ENCODE measurements at places on chromosomes 2 and 18.

- no peak for DNase-seq
These were observed 308.7 kb downstream of the CBLN2 start for GRCh38 chr18:72235422-72235821.

DNA sequence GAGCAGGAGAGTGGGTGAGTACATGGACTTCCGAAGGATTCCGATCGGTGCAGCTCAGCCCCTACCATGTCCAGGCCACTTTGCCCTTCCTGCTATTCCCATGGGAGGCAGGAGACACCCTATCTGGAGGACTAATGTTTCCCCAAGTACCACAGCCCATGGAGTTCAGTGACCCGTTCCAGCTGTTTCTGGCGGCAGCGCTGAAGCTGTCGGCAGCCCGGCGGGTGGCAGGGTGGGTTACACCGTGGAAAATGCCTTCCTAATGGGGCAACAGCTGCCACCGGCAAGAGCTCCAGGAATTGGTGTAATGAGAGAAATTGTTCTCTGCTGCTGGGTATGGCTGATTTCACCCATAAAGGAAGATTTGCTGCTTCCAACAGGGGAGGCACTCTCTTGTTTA, 98.3 kb downstream of the MYCN start:
- no peak for DNase-seq

GRCh38 chr2:225649274-225649673, 249.8 kb downstream of the NYAP2 start:
- DNase-seq, result no peak

DNA sequence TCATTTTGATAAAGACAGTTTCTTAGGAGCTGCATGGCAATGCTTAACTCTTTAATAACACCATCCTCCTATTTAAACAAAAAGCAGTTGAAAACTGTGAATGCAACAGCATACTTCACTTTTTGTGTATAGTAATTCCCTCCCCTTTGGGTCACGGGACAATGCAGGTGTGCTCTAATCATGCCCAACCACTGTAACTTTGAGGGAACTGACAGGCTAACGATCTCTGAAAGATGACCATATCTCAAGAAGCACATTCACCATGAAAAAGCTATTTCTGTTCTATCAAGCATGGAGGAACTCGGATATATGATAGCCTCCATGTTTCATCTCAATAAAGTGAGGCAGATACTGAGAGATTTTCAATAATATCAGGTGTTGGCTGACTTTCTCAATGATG, 81.1 kb upstream of the CD226 start:
- DNase-seq, result no peak

DNA sequence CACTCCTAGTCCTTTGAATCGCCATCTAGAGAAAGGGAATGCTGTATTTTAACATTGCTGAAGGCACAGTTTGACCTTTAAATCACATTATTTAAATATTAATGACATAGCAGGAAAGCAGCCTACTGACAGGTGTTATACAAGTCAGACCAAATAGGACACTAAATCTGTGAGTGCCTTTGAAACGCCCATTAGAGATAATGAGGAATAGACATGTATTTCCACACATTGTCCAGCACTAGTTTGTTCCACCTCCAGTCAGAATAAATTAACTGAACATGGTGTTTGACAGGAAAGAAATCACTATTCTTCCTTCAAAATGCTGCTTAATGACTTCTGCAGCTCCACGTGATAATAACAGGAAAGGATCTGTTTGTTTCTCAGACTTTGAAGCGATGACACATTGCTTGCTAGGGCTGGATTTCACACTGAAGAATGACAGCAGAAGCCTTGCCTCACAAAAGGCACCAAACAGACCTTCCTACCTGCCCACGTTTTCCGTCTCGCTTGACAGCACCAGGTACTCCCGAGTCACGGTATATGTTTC, 90.5 kb upstream of the DDX18 start:
- no peak for DNase-seq

DNA sequence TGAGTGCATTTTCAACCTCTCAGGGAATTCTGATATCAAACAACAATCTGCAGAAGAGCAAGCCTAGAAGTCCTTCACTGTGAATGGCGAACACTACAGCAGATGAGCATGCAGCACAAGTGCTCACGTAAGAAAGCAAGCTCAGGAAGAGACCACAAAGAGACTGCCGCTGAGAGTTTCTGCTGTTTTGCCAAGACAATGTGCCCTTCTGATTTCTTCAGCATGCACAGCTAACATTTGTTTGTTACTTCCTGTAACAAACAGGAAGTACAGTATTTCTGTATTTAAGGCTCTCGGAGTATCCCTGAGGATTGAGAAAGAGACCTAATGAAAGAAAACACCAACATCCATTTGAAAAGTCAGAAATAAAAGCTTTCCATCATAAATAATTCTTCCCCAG, 45.9 kb downstream of the MBOAT2 start:
- DNase-seq, result no peak

DNA sequence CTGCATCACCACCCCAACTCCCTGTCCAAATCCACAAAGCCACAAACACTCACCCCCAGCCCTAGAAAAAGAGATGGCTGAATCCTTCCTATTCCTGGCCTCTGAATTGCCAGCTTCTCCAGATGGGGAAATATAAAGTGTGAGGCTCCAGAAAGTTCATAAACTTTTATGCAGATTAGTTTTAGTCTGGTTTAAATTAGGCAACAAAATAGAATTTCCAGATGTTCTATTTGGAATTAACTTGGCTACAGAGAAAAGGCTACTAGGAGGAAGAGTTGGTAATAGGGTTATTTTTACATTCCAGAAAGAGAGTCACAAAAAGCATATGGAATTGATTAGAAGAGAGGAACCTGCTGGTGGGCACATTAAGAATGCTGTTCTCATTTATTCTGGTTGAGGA, 56.0 kb downstream of the EN1 start:
- no peak for DNase-seq

- DNase-seq, result no peak
These were observed 1.0 kb upstream of the B3GNT7 start for GRCh38 chr2:231394211-231395141.

GRCh38 chr18:78804206-78805030, 175.2 kb upstream of the SALL3 start:
- no peak for DNase-seq

GRCh38 chr18:25533218-25533617, 181.3 kb upstream of the ZNF521 start:
- DNase-seq, result no peak

DNA sequence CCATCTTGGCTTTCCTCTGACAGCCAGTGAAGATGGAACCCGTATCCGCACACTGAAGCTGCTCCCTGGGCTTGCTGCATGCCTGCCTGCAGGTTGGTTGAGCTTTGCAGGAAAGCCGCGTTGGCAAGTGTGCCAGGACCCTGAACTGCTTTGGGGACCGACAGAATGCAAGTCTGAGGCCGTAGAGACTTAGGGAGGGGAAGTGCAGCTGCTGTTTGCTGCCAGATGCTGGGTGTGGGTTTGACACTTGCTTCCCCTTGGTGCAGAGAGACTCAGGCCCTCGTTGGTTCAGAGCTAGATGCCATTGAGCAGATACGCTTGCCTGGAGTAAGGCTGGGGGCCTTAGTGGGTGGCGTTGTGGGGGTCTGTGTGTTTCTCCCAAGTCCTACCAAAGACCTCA, 13.1 kb upstream of the PHLPP1 start:
- no peak for DNase-seq

DNA sequence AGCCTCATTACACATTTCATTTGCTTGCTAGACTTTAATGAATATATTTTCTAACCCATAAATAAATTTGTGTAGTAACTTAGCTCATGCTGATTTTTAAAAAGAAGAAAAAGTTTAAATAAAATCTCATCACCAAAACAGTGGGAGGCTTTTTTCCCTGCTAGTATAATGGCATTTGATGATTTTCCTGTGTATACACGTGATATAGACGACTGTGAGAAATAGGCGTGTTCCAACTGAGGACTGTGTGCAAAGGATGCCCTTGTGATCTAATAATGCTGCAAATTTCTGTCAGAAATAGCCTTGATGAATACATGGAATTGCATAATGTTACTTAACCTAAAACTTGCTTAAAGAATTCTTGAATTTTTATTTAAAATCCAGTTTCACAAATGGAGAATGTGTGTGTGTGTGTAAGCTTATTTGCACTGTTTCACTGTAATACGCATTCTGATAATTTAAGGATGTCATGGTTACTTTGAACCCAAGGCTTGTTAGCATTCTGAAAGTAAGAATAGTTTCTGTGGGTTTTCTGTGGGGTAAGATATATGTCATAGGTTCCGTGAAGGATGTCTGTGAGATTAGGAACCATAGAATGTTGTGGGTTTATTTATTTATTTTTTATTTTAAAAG, 178.0 kb downstream of the DLGAP1 start:
- no peak for DNase-seq

- DNase-seq, result no peak
These were observed 100.2 kb downstream of the SH3RF3 start for GRCh38 chr2:109229094-109229675.

DNA sequence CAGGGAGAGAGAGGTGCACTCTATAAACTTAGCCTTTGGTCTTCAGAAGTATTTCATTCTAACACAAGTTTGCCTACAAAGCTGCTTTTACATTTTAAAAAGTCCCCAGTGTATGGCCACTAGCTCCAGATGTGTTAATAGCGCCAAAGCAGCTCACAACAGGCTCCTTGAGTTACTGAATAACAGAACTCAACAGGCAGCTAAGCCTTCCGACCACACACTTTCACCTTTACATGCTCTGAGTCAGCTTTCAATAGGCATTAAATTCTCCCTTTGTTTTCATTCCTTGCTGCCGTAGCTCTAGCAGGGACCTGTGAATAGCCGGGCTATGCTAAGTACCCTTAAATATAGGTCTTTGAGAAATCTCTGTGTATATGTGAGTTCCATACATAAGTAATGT, 262.8 kb upstream of the PARD3B start:
- no peak for DNase-seq

DNA sequence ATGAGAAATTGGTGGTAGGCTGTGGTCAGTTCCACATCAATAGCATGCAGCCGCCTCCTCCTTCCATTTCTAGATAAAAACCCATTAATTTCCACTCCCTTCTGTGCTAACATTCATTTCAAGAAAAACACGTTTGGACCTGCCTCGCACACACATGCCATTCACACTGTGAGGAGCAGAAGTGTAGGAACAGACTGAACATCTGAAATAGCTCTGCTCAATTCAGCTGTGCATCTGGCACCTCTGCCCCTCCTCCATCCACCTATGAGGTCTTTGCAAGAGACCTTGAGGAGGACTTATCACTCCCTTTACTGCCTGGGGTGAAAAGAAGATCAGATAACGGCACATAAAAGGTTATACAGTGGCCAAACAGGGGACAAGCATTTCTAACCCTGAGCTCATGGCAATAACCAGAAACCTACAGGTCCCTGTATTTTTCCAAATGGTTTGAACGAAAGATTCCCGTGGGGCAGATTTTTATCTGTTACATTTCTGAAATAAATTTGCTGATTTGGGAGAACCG, 30.8 kb upstream of the LRP2 start:
- no peak for DNase-seq

DNA sequence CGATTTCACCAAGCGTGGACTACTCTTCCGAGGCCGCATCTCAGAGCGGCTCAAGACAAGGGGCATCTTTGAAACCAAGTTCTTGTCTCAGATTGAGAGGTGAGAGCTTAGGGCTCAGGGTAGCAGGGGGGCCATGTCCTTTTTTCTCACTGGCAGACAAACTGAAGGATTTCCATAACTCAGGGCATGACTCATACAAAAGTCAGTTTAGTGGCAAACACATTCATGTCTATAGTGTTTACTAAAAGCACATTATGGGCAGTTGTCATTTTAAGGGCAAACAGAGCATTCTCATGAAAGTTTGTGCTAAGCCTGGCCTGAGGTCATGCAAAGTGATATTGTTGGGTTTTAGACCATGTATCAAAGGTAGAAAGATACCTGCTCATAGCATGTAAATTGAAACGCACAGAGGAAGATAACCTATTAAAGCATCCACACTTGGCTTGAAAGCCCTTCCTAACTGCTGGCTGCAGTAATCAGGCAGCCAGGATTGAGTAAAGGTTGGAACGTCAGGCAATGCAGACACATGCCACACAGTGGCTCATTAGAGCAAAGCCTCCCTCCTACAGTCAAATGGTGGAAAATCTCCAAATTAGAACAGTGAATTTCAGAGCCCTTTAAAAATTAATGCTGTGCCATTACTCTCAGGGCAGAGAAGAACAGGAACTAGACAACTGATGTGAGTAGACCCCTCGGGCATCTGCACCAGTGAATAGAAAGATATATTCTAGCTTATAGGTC, 54.2 kb downstream of the HK2 start:
- no peak for DNase-seq

DNA sequence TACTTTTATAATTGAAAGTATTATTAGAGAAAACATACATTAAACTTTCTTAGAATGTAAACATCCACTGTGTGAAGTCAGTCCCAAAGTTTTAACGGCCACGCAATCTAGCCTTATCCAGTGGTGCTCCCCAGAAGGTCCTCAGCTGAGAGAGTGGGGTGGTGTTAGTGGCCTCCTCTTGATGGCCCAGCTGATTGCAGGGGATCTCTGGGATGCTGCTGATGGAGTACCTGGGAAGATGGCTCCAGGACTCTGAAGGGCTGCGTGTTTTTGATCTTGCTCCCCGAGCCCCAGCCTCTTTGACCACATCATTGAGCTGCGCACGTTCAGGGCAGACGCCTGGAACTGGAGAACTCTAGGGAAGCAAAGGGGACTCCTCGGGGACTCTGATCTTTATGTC, 181.4 kb downstream of the FAM210A start:
- DNase-seq, result no peak

DNA sequence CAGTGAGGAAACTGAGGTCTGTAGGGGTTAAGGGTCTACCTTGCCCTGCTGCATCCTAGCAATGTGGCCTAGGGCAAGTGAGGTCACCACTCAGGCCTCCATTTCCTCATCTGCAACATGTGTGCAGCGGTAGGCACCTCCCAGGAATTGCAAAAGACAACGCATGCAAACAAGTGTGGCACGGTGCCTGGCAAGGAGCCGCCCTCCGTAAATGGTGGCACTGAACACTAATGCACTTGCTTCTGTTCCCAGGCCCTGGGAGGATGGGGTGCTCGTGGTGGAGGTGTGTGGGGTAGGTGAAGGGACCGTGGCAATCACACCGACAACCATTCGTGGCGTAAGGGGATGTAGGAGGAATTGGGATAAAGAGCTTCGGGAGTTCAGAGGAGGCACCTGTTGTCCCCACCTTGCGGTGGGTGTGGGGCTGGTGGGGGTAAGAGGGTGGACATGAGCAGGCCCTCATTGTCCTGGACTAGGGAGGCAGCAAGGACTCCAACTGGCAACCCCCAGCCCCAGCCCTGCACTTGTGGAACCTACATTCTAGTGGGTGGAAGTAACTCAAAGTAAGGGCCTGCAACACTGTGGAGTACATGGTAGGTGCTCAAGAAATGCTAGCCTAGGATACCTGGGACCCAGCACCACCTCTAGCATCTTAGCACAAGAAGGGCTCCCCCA, 26.0 kb downstream of the ATOH8 start:
- no peak for DNase-seq

DNA sequence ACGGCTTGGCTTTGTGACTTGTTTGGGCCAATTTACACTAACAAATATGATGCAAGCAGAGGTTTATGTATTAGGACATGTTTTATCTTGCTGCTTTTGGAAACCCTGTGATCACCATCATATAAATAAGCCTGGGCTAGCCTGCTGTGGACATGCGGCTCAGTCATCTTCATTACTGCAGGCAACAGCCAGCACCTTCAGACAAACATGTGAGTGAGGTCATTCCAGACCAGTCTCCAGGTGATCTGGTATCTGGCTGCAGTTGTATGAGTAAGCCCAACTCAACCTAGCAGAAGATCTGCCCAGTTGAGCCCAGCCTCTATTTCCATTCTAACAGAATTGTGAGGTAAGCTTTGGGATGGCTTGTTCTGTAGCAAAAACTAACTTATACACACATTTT, 254.6 kb upstream of the ATP5MC3 start:
- DNase-seq, result no peak

All from AG09309 (cell line).